ENCODE measurements at places on chromosomes 12 and 14.

- no peak for DNase-seq
Measured at GRCh38 chr12:62668782-62669181, 202.2 kb downstream of the MON2 start.

- DNase-seq: no peak
Measured at GRCh38 chr12:108720757-108721514, 10.4 kb downstream of the CORO1C start.

- no peak for DNase-seq
Measured at GRCh38 chr12:133023566-133023965, 13.7 kb upstream of the ZNF84 start.

GRCh38 chr14:92539875-92540274, 26.3 kb downstream of the RIN3 start:
- no peak for DNase-seq

DNA sequence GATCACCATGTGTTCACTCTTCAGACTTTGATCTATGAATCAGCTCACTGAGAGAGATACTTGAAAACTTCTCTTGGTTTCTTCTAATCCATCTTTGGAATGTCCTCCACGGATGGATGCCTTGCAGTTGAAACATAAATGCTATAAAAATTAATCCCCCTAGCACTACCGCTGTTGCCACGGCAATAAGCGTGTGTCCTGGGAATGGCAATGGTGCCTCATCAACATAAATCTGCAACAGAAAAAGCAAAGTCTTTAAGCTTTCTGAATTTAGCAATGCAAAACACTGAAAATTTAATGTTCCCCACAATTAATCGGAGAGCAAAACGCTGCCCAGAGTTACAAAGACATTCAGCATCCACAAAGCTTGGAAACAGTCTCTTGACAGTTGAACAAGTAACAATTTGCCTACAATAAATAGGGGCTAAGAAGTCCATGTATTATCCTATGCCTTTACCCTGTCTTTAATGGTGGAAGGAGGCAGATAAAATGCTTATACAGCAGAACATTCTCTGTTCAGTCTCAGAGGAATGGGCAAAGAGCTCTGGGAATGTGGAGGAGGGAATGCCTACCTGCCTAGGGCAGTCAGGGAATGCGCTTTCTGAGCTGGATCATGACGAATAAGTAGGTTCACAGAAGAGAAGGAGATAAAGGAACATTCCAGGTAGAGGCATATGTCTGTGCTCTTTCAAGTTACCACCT, 70.9 kb upstream of the PPP4R3A start:
- DNase-seq: no peak

DNA sequence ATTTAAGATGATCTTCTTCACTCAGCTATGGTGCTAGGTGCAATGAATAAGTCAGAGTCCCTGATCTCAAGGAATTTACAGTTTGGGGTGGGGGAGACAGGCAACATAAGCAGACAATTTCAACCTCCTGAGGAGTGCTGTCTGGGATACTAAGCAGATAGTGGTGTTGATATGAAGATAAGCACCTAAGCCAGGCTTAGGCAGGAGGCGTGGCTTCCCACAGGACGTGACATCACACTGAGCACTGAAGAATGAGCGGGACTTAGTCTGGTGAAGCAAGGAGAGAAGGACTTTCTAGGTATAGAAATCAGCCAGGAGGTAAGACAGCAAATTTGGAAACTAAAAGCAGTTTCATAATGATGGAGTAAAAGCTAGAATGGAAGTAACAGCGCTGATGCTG, 6.8 kb downstream of the PRPH start:
- no peak for DNase-seq
